ENCODE measurements at places on chromosomes 11 and 22. TPM values are rescaled to one million over a fixed set of nuclear protein-coding genes. Genes with fewer than 3 reads are reported as not detected.

Gene RASD2
- total RNA-seq: not detected

Gene BIRC3
- total RNA-seq: 0.58 TPM

Gene LRRC10B
- not detected for total RNA-seq

Gene PDXP
- total RNA-seq: 47.5 TPM

Gene FAM83F
- 0.07 TPM for total RNA-seq

Gene GLB1L2
- 16.8 TPM for total RNA-seq

Gene SEPTIN5
- 195 TPM for total RNA-seq

Gene TRIM34
- 0.31 TPM for total RNA-seq

Gene RAPSN
- total RNA-seq: not detected

Gene HORMAD2
- not detected for total RNA-seq

Gene PRG3
- total RNA-seq: not detected

Gene MPEG1
- total RNA-seq: 0.07 TPM

Gene RTN4R
- total RNA-seq: 2.8 TPM

DNA sequence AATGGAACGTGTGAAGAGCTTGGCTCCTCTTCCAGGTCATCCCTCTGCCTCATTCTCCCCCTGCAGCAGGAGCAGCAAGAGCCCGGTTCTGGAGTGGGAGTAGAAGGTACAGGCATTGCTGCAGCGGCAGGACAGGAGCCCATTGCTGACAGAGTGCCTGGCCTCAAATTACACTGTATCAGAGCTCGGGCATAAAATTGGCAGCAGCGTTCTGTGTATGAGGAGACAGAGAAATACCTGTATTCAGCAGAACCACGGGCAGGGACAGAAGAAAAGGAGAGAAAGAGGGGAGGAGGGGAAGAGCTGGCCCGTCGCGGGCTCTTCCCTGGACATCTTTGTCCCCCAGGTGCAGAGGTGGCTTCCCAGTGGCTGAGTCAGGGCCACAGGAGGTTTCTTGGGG lies 2.6 kb upstream of the NCF4 start:
- no peak for DNase-seq

GRCh38 chr11:77026743-77027142 lies 7.5 kb upstream of the B3GNT6 start:
- DNase-seq: no peak

GRCh38 chr11:70862093-70862492 lies 390.3 kb downstream of the SHANK2 start:
- DNase-seq: no peak

- DNase-seq: no peak
These were observed 514.5 kb downstream of the TBC1D22A start for GRCh38 chr22:47276991-47277390.

- no peak for DNase-seq
These were observed at the start of gene PDGFD for GRCh38 chr11:104164028-104164520. TSS of gene PDGFD (minus strand) at chr11:104164147.

DNA sequence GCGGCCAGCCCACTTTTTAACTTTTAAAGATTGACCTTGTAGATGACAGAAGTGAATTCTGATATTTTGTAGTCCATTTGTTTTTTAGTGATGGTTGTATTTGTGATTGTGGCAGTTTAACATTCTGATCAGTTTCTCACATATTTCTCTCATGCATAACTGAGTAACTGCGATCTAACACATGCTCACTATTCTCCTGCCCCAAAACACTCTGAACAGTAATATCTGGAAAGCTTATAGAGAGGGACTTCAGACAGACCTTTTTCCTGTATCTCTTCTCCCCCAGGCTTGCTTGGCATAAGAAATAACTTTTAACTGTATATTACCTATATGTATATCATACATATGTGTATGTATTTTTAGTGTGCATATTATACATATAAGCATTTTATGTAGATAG lies 37.3 kb upstream of the MYO18B start:
- DNase-seq: no peak

GRCh38 chr11:45993531-45994001 lies 71.1 kb downstream of the LARGE2 start:
- peak; percentile 45 for DNase-seq

GRCh38 chr11:34407121-34407813 lies 31.5 kb upstream of the CAT start:
- no peak for DNase-seq

- no peak for DNase-seq
These were observed 158.4 kb upstream of the SESN3 start for GRCh38 chr11:95389427-95389826.

DNA sequence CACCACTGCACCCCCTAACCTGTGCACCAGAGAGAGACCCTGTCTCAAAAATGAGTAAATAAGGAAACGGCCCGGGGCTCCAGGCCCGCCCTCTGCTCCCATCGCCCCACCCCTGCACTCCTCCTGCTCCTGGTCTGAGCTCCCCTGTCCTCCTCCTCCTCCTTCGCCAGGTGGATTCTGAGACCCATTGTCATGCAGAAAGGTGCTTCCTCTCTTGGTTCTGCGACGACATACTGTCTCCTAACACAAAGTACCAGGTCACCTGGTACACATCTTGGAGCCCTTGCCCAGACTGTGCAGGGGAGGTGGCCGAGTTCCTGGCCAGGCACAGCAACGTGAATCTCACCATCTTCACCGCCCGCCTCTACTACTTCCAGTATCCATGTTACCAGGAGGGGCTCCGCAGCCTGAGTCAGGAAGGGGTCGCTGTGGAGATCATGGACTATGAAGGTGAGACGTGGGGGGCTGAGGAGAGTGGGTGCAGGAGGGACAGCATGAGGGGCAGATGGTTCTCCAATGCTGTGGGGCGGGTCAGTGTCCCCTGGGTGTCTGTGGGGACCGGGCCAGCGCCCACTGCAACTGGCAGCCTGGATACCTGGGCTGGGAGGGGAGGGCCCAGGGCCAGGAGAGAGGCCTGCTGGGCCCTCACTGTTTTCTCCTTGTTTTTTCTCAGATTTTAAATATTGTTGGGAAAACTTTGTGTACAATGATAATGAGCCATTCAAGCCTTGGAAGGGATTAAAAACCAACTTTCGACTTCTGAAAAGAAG lies 3.1 kb upstream of the APOBEC3D start:
- DNase-seq: no peak

DNA sequence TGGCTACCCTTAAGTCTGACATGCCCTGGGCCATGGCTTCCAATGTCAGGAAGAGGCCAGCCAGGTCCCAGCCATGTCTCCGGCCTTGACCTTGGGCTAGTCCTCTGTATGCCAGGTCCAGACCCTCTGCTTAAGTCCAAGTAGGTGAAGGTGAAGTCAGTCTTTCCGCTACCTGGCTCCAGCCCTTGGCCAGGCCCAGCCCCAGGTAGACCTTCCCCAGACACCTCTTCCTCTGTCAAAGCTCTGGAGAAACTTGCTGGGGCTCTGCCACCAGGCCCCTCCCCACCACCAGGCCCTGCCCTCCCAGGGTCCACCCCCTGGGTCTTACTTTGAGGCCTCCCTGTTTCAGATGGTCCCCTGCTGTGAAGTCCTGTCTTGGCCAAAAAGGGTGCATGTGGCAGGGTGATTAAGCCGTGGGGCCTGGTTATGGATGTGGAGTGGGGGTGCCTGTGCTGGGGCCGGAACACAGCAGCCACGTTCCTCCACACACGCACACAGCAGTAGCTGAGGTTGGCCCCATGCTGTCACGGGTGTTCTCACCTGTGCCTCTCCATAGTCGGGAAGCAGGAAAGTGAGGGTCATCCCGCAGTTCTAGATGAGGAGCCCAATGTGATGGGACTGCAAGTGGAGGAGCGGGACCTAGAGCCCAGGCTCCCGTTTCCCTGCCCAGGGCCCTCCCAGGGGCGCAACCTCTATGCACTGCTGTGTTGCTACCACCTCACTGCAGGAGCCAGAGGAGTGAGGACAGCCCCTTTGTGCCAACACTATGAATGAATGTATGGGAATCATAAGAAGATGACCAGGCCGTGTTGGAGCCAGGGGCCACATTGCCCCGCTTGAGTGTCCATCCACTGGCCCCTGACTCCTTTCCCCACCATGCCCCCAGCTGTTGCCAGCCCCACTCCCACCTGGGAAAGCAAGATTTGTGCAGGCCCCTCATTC lies 72.2 kb downstream of the LINC01488 start:
- no peak for DNase-seq

DNA sequence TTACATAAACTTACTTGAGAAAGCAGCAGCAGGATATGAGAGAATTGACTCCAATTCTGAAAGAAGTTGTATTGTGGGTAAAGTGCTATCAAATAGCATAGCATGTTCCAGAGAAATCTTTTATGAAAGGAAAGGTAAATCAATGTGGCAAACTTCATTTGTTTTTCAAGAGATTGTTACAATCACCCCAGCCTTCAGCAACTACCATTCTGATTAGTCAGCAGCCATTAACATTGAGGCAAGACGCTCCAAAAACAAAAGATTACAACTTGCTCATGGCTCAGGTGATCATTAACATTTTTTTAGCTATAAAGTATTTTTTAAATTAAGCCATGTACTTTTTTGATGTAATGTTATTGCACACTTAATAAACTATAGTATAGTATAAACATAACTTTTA lies 357.2 kb downstream of the TMEM135 start:
- DNase-seq: no peak

DNA sequence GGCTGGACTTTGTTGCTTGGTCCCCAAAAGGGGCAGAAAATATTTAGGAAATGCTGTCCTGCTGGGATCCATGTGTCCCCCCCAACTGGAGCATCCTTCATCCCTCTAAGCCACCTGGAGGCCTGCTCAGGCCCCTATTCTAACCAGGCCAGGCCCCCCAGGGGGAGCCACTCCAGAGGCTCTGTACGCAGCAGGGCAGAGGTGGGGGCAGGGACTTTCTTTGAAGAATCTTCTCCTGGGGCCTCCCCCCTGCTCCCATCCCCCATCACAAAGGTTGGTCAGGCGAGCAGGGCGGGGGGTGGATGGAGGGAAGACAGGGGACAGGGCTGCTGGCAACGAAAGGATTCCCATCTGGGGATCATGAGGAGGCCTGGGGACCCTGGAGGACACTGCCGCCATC lies 170.8 kb downstream of the MN1 start:
- DNase-seq: no peak

DNA sequence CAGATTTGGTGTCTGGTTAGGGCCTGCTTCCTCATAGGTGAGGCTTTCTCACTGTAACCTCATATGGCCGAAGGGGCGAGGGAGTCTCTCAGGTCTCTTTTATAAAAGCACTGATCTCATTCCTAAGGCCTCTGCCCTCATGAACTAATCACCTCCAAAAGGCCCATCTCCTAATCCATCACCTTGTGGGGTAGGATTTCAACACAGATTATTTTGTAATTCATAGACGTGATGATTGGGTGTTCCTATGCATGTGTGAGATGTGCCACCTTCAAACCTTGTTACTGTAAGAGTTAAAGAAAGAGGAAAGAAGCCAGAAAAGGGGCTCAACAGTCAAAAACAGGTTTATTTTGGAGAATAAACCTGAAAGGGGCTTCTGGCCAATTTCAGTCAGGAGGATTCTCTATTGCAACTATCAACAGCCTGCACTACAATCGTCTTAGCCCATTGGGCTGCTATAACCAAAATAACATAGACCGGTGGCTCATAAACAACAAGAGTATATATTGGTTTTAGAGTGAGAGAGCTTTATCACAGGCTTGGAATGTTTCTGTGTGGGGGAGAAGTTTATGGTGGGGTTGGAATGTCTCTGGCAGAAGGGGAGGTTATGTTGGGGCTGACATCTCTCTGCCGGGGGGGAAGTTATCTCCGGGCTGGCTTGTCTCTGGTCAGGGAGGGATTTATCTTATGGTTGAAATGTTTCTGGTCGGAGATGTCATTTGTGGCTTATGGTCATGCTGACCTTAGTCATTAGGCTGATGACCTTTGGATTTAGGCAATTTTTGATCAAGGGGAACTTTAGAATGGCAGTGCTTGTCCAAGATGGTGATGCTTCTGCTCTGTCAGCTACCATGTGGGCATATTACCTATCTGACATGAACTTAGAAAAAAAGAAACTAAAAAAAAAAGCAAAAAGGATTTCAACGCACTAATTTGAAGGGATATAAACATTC lies 35.1 kb downstream of the CSF2RB start:
- DNase-seq: no peak

DNA sequence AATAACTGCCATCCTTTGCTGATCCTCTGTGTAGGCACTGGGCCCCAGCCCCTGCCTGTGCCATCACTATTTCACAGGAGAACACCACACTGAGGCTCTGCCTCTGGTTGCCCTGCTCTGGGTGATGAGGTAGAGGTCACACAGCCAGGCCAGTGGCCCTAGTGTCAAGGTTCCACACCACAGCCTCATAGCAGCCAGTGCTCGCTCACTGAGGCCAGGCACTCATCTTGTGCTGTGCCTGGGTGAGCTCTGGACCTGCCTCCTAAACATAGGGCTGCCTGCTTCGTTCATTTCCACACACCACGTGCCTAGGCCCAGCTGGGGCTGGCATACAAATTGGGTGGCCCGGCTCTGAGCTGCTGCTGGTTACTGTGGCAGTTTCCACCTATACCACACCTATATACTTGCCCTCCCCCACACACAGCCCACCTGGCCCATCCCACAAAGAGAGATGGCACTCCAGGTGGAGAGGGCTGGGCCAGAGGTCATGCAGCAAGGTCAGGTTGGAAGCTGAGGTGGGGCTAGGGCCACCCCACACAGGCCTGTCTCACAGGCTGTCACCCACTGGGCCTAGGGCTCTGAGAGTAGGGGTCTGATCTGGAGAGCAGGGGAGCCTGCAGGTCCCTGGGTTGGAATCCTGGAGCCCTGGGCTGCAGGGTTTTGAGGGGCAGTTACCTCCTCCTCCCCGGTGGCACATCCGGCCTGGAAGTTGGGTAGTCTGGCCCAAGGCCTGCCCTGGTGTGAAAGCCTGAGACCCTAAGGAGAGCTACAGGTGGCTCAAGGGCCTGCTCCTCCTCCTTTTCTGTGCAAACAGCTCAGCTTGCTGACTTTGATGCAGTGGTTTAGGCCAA lies 11.2 kb downstream of the KCNQ1OT1 start:
- no peak for DNase-seq

- no peak for DNase-seq
These were observed 245.9 kb downstream of the MIAT start for GRCh38 chr22:26903030-26903856.

DNA sequence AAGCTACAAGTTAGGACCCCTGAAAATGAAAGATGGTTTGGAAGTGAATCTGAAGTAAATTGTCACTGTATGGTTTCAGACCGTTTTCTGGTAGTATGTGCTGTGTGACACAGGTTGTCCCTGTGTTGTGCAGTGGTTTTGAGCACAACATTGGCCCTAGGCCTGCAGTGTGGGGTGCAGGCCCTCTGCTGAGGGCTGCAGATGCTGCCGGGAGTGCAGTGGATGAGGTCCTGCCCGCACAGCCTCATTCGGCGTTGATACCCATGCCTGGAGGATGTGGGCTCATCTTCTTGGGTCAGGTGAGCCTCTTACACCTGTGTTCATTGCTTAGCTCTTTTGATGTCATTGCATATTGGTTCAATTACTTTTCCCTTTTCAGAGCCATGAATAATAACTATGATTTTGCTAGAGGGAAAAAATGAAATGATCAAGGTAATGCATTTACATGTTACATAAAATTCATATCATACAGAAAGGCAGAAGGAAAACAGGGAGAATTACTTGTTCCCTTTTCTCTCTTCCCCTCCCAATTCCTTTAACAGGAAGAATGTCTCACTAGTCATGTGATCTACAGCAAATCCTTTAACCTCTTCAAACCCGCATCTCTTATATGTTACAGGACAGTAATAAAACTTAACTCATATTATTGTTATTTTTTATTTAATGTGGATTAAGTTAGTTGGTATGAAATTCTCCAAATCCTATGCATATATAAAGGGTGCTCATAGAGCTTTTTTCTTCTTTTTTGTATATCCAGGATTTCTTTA lies 48.7 kb downstream of the PTPRJ start:
- no peak for DNase-seq

All from K562 (cell line).